Ovary (tissue), 10 donors: ENCODE measurements at places on chromosomes 16 and 17. TPM values are rescaled to one million over a fixed set of nuclear protein-coding genes. Genes with fewer than 3 reads are reported as not detected.
A peak's percentile ranks its signal among the peaks of the same experiment; 100 is the strongest.

The HOXB5 gene
- 2.8 TPM for total RNA-seq

The PRSS21 gene
- 0.87 TPM for total RNA-seq

The TLCD2 gene
- 5.6 TPM for total RNA-seq

The SLC52A1 gene
- not detected for total RNA-seq

The CISD3 gene
- total RNA-seq, result 26.5 TPM

DNA sequence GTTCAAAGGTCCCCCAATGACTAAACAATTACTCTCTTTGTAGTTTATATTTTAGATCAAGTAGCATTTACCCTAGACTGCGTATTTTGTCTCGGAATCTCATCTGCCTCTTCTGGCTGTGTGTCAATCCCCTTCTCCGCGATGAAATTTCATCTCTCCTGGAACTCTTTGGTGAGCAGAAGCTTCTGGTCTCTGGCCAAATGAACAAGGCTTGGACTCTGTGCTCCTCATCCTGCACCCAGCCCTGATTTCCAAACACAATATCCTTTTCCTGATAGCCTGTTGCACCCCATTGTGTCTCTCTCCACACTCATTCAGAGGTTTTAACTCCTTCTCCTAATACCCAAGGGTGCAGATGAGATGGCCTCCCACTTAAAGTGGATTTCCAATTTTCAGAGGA lies 609.4 kb upstream of the CDH5 start:
- no peak overlapping the region for H3K27ac ChIP-seq
- no peaks in the 10 kb centered on the region for H3K36me3 ChIP-seq
- no peak for DNase-seq

- no peak overlapping the region for H3K27ac ChIP-seq
- no peaks in the 10 kb centered on the region for H3K36me3 ChIP-seq
- no peak for DNase-seq
- no peaks in the 10 kb centered on the region for H3K4me1 ChIP-seq
- no peaks in the 10 kb centered on the region for H3K27me3 ChIP-seq
Measured at GRCh38 chr16:28064706-28065249, 1.3 kb upstream of the GSG1L start.

GRCh38 chr17:41500131-41500911 lies 5.1 kb downstream of the KRT13 start:
- no peak overlapping the region for H3K4me3 ChIP-seq
- no peak overlapping the region for H3K27ac ChIP-seq
- no peaks in the 10 kb centered on the region for H3K36me3 ChIP-seq
- H3K4me1 ChIP-seq, result peaks cover 3% of the 10 kb centered on the region
- DNase-seq, result no peak
- H3K27me3 ChIP-seq, result no peaks in the 10 kb centered on the region

DNA sequence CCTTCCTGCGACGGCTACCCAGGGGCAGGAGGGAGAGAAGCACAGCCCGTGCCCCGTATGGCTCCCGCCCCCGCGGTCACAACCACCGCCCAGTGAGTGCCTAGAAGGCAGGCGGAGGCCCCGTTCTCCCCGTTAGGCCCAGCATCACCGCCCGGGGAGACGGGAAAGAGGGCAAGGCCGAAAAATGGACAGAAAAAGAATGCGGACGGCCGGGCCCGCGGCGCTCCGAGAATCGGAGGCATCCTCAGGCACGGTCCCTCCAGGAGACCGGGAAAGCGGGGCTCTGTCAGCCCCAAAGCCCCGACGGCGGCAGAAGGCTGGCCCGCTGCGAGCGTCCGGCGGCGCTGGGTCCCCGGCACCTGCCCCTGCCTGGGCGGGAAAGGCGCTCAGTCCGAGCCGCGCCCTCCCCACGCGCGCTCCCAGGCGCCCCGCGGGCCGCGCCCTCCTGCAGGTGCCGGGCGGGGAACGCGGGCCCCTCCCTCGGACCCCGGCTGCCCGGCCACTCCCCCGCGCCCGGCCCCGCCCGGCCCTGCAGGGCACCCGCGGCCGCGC lies 407 bp downstream of the MCRIP1 start:
- no peaks in the 10 kb centered on the region for H3K36me3 ChIP-seq
- H3K27ac ChIP-seq, result peak overlapping the region; percentile 55
- H3K27me3 ChIP-seq, result no peaks in the 10 kb centered on the region
- no peak for DNase-seq
- peaks cover 16% of the 10 kb centered on the region for H3K4me1 ChIP-seq

DNA sequence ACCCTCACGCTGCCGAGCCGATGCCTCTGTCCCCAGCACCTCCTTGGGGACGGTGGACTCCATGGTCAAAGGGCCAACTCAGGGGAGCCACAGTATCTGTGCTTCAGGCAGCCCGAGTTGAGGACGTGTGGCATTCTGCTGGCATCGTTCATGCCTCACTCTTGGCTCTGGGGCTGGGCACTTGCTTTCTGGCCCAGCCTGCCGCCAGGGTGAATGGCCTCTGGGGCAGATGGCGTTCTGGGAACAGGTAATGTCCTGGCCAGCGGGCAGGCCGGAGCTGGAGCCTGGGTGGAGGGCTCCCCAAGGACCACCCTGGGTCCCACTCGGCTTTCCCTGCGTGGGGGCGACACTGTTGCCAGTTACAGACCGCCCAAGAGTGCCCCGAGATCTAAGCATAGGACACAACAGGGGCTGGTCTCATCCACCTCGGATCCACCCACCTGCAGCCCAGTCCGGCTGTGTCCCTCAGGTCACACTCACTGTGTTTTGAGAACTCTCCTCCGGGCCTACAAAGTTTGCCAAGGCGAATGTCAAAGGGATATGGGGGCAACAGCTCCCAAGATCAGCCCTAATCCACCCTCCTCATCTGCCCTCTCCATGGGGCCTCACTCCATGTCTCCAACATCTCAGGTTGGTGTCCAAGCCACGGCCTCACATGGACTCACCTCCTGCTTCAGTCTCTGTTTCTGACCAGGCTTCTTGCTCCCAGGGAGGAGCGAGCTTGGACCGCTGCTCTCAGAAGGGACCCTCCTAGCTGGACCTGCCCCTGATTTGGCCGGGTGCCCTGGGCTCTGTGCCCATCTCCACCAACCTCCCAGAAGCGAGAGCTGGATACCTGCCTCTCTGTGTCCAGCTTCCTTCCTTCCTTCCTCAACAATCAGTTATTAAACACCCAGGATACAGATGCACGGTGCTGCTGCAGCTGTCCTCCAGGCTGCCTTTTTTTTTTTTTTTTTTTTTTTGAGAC lies 60.8 kb downstream of the TMEM235 start:
- no peaks in the 10 kb centered on the region for H3K27me3 ChIP-seq
- H3K4me1 ChIP-seq, result no peaks in the 10 kb centered on the region
- H3K36me3 ChIP-seq, result no peaks in the 10 kb centered on the region
- DNase-seq, result no peak

GRCh38 chr16:380762-381011 lies 1.1 kb downstream of the PGAP6 start:
- DNase-seq, result no peak
- H3K36me3 ChIP-seq, result no peaks in the 10 kb centered on the region
- no peak overlapping the region for H3K27ac ChIP-seq
- peaks cover 4% of the 10 kb centered on the region for H3K4me1 ChIP-seq
- H3K27me3 ChIP-seq, result no peaks in the 10 kb centered on the region

GRCh38 chr17:16906680-16907079 lies 65.2 kb downstream of the TNFRSF13B start:
- H3K4me3 ChIP-seq, result no peak overlapping the region
- no peaks in the 10 kb centered on the region for H3K27me3 ChIP-seq
- H3K4me1 ChIP-seq, result no peaks in the 10 kb centered on the region
- no peaks in the 10 kb centered on the region for H3K36me3 ChIP-seq

- H3K27ac ChIP-seq, result no peak overlapping the region
- H3K27me3 ChIP-seq, result no peaks in the 10 kb centered on the region
- no peaks in the 10 kb centered on the region for H3K36me3 ChIP-seq
- DNase-seq, result no peak
- peaks cover 2% of the 10 kb centered on the region for H3K4me1 ChIP-seq
Measured at GRCh38 chr16:47888142-47888541, 267.7 kb downstream of the ABCC12 start.

DNA sequence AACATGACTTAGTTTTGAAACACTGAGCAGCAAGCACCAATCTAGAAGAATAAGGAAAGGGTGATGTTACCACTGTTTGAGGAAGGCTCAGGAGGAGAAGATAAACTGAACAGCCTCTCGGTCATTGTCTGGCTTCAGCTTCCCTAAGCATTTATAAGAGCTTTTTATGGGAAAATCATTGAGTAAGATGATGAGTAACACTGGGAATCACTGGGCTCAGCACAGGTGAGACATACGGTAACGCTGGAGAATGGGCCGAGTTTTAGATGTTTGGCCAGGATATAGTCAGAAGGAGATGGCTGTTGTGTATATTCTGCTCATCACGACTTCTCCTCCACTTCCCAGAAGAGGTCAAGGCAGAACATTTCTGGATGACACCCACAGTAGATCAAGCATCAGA lies 42.2 kb upstream of the ALOX12 start:
- no peaks in the 10 kb centered on the region for H3K27me3 ChIP-seq
- no peak overlapping the region for H3K4me3 ChIP-seq

DNA sequence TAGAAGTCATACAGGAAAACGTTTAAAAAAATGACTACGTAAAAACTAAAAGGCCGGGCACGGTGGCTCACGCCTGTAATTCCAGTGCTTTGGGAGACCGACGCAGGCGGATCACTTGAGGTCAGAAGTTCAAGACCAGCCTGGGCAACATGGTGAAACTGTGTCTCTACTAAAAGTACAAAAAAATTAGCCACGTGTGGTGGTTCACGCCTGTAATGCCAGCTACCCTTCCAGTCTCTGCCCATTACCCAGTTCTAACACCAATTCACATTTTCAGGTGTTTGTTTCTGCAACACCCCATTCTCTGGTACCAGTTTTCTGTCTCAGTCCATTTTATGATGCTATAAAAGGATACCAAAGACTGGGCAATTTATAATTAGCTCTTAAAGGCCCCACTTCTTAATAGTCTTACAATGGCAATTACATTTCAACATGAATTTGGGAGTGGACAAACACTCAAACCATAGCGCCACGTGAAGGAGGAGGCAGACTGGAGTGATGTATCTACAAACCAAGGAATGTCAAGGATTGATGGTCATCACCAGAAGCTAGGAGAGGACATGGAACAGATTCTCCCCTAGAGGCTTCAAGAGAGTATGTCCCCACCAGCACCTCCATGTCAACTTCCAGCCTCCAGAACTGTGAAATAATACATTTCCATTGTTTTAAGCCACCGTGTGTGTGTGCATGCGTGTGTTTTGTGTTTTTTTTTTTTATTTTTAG lies 791 bp upstream of the C17orf75 start:
- peaks cover 3% of the 10 kb centered on the region for H3K4me1 ChIP-seq
- H3K36me3 ChIP-seq, result no peaks in the 10 kb centered on the region
- H3K4me3 ChIP-seq, result peak overlapping the region; percentile 72
- no peak for DNase-seq
- no peaks in the 10 kb centered on the region for H3K27me3 ChIP-seq
- H3K27ac ChIP-seq, result peak overlapping the region; percentile 79

DNA sequence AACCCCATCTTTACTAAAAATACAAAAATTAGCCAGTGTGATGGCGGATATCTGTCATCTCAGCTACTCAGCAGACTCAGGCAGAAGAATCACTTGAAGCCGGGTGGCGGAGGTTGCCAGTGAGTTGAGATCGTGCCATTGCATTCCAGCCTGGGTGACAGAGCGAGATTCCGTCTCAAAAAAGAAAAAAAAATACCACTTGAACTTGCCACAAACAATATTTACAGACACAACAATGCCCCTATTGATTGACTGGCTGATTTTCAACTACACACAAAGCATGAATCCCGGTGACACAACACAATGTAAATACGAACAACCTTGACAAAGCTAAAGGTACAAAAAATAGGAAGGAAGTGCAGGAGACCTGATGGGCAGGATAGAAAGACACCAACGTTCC lies 49.3 kb downstream of the NXN start:
- H3K4me1 ChIP-seq, result peaks cover 17% of the 10 kb centered on the region
- no peak for DNase-seq
- no peaks in the 10 kb centered on the region for H3K36me3 ChIP-seq
